ENCODE measurements at places on chromosomes 4 and X. TPM values are rescaled to one million over a fixed set of nuclear protein-coding genes. Genes with fewer than 3 reads are reported as not detected.

The FAAH2 gene
- total RNA-seq, result not detected

The RAI2 gene
- total RNA-seq, result 0.66 TPM

The TEX13C gene
- not detected for total RNA-seq

The LEF1 gene
- 0.33 TPM for total RNA-seq

The FGFBP1 gene
- not detected for total RNA-seq

The STOX2 gene
- 0.12 TPM for total RNA-seq

The EBP gene
- 167 TPM for total RNA-seq

The HSFX3 gene
- total RNA-seq, result not detected

The GPC4 gene
- total RNA-seq, result 2.2 TPM

The ATOH1 gene
- total RNA-seq, result not detected

The NCAPG gene
- total RNA-seq, result 22.2 TPM

The REPS2 gene
- 0.75 TPM for total RNA-seq

The FATE1 gene
- total RNA-seq, result not detected

The RCHY1 gene
- total RNA-seq, result 25.7 TPM

The VCX3A gene
- not detected for total RNA-seq

The MAGEB2 gene
- total RNA-seq, result not detected

The SHROOM3 gene
- total RNA-seq, result 4.2 TPM

The MFAP3L gene
- total RNA-seq, result 2.6 TPM

The FGF5 gene
- 12.6 TPM for total RNA-seq

The IL13RA2 gene
- total RNA-seq, result 100 TPM

The HOPX gene
- total RNA-seq, result 2.2 TPM

All from uterine smooth muscle cell (primary cell).